ENCODE measurements at places on chromosomes 7 and 10.

- no peak for DNase-seq
These were observed 506.7 kb downstream of the POM121L12 start for GRCh38 chr7:53542157-53542556.

DNA sequence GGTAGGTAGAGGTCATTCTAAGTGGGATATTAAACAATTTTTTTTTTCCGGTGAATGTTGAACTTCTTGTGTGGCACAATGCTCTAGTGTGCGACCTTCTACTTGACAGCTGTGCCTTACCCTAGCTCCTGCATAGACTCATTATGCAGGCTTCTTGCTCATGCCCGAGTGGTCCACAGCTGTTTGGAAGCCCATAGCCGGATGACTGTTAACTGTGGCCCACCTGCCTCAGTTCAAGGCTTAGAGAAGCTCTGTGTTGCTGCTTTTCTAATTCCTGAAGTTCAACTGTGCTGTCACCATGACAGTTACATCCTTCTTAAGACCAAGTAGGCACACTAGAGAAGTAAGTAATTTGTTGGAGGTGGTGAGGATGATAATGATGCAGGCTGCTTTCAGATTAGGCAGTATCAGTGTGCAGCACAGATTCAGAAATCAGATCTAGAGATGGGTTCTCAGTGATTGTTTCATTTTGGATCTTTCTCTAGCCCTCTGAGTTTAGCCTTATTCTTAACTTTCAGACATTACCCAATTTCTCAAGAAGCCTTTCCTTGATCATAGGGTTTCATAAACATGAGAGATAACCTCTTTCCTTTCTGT lies 278.4 kb downstream of the PHF14 start:
- no peak for DNase-seq

- no peak for DNase-seq
These were observed 9.9 kb upstream of the IGFBP3 start for GRCh38 chr7:45930967-45931366.

GRCh38 chr10:94578790-94579189 lies 33.2 kb downstream of the HELLS start:
- DNase-seq = peak; percentile 8

DNA sequence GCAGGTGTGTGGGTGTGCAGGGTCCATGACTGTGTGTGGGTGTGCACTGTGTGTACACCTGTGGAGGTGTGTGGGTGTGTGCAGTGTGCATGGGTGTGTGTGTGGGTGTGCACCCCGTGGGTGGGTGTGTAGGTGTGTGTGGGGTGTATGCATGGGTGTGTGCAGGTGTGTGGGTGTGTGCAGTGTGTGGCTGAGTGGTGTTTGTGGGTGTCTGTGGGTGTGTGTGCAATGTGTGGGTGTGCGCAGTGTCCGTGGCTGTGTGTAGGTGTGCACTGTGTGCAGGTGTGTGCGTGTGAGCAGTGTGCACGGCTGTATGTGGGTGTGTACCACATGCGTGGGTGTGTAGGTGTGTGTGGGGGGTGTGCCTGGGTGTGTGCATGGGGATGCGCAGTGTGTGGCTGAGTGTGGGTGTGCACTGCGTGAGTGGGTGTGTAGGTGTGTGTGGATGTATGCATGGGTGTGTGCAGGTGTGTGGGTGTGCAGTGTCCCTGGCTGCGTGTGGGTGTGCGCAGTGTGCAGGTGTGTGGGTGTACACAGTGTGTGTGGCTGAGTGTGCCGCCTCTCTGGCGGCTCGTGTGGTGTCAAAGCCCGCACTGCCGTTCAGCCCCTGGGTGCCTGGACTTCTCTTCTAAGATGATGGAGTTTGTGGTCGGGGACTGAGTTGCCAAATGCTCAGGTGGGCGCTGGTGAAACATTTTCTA lies 208.3 kb downstream of the DNAJB6 start:
- DNase-seq = no peak

GRCh38 chr7:127967281-127967680 lies 64.0 kb downstream of the LRRC4 start:
- no peak for DNase-seq

DNA sequence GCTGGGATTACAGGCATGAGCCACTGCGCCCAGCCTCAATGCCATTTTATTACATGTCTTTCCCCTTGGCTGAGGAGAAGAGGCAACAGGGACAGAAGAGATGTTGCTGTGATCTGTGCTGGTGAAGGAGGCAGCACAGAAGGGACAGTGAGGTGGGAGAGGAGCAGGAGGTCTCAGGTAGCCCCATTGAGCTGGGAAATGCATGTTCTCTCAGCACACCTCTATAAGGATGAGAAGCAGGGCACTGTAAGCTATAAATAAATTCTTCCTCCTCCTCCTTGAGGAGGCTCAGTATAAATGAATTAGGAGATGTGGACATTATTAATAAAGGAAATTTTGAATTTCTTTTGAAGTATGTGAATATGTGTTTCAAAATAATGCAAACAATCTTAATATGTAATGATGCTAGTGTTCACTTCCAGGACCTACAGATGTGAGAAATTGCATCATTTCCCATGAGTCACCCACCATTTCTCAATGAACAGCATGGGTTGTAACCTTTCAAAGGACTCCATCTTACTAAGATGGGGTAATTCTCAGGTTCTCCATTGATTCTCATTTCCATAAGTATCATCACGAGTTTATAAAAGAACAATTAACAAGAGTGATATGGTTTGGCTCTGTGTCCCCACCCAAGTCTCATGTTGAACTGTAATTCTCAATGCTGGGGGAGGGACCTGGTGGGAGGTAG lies 88.9 kb upstream of the ODAD2 start:
- peak; percentile 76 for DNase-seq

DNA sequence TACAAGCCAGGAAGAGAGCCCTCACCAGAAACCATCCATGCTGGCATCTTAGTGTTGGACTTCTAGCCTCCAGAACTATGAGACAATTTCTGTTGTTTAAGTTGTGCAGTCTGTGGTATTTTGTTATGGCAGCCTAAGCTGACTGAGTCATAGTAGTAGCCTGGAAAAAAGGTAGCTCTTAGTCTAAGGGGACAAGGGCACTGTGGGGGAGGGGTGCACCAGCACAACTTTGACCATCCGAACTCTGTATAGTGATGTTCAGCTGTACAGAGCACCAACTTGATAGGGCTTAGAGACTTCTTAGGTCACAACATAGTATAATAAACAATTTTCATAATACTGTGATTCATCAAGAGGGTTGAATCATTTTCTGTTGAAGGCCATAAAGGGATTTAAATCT lies 14.3 kb downstream of the EIF4EBP2 start:
- no peak for DNase-seq

GRCh38 chr7:46812101-46812675 lies 769.7 kb downstream of the TNS3 start:
- DNase-seq = no peak

DNA sequence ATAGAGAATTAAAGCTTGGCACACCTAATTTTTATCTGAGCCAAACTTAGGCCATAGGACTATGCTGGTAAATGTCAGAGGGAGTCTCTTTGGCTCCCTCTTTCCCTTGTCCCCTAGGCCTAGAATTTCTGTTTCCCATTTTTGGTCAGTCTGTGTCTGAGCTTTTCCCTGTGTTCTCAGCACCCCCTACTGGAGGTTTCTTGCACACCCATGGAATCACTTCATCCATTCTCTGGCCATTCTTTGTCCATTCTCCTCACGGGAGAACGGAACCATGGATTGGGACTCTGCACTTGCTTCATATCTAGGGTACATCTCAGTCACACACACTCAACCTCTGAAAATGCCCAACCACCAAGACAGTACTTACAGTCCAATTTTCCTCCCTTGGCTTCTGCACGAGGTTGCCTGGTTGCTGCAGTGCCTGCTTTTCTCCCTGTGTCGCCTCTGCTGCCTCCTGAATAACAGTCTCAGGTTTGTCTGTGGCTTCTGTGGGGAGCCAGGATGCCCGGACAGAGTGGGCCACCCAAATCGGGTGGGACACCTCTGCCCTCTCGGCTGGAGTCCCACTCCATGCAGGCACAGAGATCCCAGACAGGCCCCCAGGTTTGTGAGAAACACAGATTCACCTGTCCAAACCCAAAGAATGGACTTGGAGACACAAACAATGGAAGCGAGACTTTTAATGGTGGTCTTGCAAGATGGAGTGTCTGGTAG lies 35.1 kb upstream of the DNAH11 start:
- DNase-seq = peak; percentile 63

GRCh38 chr10:17504547-17505245 lies 50.3 kb upstream of the ST8SIA6 start:
- DNase-seq = no peak

- no peak for DNase-seq
These were observed 188.4 kb downstream of the DGKI start for GRCh38 chr7:137658190-137658900.

DNA sequence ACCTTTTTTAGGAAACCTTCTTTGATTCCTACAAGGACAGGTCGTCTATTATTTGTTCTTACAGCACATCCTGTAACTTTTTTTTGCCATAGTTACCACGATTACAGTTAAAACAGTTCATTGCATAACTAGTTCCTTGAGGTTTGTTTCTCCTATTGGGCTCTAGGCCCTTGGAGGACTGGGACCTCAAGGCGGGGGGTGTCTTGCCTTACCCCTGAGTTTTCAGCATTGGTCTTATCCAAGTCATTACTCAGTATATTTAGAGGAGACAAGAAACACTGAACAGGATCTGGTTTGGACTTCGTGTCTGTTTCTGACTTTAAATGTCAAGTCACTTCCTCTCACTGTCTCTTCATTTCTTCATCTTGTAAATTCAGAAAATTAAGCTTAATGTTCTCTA lies 369.8 kb downstream of the SDK1 start:
- peak; percentile 27 for DNase-seq

DNA sequence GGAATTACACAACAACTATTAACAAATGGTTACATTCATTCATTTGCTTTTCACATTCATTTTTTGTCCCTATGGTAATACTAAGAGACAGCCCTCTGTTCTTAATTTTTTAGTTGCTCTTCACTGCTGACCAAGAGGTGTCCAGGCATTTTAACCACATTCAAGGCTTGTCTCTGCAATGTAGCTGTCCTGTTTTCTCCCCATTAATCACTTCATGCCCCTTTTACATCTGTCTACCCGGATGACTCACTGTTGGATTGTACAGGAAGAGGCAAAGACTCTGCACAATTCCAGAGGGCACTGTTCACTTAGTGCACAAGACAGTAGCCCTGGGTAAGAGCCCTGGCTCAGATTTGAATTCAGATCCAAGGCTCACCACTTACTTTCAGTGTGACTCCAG lies 168.5 kb downstream of the NOC3L start:
- DNase-seq = no peak

- DNase-seq = no peak
These were observed 430.5 kb upstream of the GALNT17 start for GRCh38 chr7:70701477-70701876.

GRCh38 chr10:103737735-103738367 lies 117.5 kb downstream of the SH3PXD2A start:
- DNase-seq = no peak

GRCh38 chr7:26699766-26700165 lies 164.6 kb downstream of the SKAP2 start:
- DNase-seq = no peak

- DNase-seq = peak; percentile 49
These were observed 103.7 kb downstream of the ZNF92 start for GRCh38 chr7:65477326-65477725.

DNA sequence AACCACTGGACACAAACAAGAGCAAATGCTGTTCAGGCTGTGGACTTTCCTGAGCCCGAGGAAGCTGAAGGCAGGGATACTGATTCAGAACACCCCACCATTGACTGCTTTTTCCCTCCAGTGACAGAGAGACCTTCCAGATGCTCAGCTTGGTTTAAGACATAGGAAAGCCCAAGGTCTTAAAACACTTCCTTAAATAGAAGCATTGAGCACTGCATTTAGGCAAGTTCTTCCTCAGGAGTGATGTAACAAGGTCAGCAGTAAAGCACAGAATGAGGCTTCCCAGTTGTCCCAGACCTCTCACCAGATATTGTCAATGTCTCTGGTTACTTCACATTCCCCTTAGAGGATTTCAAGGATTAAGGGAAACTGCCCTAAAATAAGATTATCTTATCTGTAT lies 19.6 kb upstream of the CDCA7L start:
- DNase-seq = no peak

DNA sequence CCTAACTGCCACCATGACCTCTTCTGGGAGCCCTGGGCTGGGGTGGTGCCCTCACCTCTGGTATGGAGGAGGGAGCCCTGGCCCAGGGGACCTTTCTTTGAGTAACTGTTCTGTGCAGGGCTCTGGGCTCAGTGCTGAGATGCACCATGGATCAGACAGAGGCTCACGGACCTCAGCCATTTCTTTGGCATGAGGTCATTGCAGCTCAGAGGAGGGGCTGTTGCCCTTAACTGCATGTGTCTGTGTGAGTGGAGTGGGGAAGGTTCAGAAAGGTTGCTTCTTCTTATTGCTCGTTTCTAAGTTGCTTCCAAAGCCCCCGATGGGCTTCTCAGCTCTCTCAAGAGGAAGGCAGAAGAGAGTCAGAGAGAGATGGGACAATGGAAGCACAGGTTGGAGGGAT lies 233.9 kb downstream of the RPS24 start:
- DNase-seq = no peak

DNA sequence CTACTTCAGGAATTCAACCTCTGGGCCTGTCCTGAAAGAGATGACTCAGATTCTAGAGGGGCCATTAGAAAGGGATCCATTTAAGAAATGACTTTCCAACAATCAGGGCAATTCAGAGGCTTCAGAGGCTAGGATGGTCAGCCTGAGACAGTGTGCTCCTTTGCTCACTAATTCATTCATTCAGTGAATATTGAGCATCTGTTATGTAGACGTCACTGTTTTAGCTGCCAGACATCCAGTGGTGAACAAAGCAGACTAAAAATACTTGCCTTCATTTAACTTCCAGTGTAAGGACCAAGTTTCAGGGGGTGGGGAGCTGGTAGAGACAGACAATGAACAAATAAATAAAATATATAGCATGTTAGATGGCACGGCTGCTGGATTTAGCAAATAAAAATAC lies 1.6 kb downstream of the KIAA1217 start:
- DNase-seq = no peak

- DNase-seq = no peak
These were observed 69.7 kb downstream of the CYP51A1 start for GRCh38 chr7:92064438-92065029.

DNA sequence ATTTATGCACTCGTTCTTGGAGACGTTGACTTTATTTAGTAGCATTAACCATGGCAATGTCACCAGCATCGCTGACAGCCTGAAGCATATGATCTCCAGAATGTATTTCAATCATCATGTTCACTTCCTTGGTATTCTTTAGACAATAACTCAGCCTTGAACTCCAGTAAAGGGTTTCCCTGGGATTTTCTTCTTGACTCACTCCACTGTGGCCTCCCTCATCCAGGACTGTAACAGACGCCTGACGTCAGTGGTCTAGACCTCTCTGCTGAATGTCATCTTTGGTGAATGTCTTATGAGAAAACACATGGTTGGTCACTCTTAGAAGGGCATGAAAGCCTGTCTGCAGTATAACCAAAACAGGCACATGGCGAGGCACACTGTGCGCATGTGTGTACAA lies 64.4 kb downstream of the EGFR start:
- DNase-seq = no peak

DNA sequence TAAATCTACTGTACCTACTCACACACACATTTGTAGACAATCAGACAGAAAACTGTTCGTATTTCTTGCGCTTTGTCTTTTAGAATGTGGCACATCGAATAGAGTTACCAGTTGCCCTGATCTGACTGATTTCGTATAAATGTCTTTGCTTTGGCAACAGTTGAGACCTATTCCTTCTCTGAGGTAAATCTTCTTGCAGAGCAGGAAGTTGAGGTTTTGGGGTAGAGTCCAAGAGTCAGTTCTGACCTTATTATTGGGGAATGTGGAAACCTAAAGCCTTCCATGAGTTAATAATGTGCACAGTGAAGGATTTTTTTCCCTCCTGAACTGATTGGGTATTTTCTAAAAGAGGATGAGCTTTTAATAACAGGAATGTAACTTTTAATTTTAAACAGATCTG lies 135.3 kb downstream of the KIAA1217 start:
- DNase-seq = peak; percentile 22

- no peak for DNase-seq
These were observed 189.9 kb upstream of the ADO start for GRCh38 chr10:62614389-62615157.

Measured in NB4 (cell line).